ENCODE measurements at places on chromosomes 3 and 15.

DNA sequence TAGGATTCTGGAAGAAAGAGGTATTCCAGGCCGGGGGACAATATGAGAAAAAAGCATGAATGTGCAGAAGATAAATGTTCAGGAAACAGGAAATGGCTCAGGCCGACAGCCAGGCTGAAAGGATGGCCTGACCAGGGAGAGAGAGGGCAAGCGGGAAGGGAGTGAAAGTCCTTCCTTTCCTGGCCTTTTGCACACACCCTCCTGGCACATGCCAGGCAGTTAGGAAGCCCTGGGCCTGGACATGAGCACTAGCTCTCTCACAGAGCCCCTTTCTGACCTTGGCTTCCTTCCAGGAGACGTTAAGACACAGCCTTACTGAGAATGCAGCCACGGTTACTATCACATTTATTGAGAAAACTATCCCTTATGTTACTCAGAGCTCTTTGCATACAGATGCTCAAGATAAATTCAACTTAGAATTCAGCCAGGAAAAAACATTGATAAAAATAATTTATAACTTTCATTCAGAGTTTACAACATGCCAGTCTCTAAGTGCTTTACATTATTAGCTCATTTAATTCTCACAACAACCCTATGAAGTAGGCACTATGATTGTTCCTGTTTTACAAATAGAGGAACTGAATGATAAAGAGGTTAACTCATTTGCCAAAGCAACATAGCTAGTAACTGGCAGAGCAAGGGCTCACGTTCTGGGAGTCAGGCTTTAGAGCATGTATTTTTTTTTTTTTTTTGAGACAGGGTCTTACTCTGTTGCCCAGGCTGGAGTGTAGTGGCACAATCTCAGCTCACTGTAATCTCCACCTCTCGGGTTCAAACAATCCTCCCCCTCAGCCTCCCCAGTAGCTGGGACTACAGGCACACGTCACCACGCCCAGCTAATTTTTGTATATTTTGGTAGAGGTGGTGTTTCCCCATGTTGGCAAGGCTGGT is 39.4 kb upstream of the SMAD3 start:
- DNase-seq = peak; percentile 47

GRCh38 chr15:41494922-41495735 is 1.5 kb downstream of the ITPKA start:
- DNase-seq = no peak

- DNase-seq = no peak
These were observed 1.1 kb downstream of the RCCD1 start for GRCh38 chr15:90955624-90956273.

GRCh38 chr3:36494461-36495109 is 114.3 kb downstream of the STAC start:
- DNase-seq = peak; percentile 94

DNA sequence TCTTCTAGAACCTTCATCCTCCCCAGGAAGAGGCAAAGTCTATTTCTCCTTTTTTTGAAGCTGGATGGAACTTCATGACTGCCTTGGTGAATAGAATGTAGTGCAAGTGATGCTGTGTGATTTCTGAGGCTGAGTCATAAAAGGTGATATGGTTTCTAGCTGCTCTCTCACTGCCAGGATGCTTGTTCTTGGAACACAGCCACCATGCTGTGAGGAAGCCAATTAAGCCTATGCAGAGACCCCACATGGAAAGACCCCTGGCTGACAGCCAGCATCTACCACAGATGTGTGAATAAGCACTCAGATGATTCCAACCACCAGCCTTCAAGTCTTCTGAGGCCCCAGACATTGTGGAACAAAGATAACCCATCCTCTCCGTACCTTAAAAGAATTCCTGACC is 57.0 kb downstream of the ISL2 start:
- no peak for DNase-seq

DNA sequence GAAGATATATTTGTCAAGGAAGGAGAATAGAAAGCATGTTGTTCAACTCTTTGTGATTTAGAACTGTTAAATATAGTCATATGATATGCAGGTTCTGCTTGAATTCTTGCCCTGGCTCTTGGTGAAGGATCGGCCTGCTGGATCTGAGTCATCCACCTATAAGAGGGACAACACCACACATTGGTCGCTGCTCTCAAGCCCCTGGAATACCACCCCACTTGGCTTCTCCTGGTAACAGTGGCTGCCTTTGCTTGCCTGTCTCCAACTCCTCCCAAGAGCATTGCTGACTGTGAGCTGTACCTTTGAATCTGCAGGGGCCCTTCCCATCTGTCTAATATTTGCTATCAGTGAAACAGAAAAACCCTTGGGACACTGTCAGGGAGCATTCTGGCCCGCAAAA is 78.9 kb upstream of the DGKG start:
- no peak for DNase-seq

- no peak for DNase-seq
These were observed 40.4 kb upstream of the PRICKLE2 start for GRCh38 chr3:64265646-64266045.

DNA sequence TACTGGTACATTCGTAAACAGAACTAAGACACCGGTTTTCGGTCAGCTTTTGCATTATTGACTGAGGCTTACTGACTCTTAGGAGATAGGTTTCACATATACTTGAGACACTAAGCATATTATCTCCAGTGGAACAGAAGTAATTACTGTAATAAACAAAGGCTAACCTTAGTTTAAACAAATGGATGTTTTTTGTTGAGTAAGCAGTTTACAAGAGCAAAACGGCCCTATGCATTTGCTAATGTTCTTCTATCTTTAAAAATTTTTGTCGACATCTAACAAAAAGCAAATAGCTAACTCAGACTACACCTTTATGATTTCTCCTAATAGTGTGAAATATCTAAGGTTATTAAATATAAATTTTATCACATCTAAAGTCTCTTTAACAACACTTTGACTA is 664.5 kb downstream of the ROBO1 start:
- no peak for DNase-seq

DNA sequence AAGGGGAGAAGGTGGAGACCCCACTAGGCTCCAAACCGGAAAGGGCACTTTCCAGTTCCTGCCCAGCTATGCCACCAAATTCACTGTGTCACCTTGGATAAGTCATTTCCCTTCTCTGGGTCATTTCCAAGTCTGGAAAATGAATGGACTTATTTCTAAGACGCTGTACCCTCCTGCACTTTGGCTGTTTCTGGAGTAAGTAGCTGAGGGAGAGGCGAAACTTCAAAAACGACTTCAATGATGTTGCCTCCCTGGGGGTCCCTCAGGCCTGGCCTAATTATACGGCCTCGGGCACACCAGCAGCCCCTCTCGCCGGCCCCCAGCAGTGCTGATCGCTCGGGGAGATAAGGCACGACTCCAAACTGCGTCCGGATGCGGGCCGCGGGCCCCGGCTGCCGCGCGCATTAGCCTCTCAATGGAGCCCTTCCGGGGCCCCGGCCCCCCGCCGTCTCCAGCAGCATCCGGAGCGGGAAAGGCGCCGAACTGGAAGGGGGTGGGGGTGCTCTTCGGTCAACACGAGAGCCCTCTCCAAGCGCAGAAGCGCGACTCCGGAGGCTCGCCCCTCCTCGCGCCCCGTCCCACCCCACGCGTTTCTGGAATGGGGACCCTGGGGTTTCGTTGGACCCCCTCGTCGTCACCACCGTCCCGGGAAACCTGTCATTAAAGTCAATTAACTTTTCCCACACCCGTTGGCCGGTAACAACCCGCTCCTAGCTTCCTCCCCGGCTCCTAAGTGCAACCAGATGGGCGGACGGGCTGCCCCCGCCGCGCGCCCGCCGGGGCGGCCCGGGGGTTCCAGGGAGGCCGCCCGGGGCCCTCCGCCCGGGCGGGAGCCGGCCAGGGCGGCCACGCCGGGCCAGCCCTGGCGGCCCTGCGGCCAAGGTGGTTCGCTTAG is 4.8 kb downstream of the HES1 start:
- DNase-seq = no peak

DNA sequence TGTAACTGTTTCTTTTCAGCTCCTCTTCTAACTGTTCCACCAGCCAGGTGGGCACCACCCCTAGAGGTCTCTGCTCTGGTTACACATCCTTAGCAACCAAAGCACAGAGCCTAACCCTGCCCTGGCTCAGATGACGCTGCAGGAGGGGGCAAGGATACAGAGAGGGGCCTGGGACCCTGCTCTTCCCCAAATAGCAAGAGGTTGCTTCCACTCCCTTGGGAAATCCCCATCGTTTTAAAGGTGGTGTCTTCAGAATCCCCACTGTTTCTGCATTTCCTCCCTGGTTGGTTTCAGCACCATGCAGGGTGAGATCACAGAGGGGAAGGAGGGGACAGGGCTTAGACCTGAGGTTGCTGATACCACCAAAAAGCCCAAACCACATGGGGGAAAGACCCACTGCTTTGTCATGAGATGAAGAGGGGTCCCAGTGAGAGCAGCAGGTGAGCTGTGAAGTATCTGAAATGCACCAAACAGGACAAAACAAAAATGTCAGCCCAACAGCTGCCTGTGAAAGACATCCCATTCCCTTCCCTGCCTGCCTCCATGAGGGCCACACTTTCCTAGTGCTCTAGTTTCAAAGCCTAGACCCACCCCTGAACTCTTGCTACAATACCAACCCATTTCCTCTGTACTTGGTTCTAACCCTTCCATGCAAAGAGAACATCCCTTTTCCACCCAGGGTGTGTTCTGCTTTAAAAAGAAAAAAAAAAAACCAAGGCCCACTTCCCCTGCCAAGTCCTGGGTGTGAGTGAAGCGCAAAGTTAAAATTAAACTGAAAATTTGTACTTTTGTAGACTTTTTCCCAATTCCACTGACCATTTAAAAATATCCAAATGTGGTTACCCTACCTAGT is 29.0 kb downstream of the ANP32A start:
- DNase-seq = no peak

DNA sequence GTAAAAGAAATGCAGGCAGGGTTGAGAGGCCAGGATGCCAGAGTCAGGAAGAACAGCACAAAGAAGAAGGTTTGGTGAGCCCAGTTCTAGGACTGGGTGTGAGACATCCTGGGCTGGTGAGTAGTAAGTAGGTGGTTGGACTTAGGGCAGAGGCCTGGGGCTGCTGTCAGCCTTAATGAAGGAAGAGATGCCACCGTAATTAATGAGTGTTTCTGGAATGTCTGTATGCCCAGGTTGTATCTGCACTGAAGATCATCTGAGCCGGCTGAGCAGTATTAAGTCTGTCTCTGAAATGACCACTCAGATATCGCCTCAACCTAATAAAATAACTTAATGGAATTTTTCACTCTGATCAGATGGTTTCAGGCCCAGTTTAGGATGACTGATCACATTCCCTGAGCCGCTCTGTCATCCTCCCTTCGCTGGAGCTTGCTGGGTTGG is 532.9 kb upstream of the IL12A start:
- no peak for DNase-seq

DNA sequence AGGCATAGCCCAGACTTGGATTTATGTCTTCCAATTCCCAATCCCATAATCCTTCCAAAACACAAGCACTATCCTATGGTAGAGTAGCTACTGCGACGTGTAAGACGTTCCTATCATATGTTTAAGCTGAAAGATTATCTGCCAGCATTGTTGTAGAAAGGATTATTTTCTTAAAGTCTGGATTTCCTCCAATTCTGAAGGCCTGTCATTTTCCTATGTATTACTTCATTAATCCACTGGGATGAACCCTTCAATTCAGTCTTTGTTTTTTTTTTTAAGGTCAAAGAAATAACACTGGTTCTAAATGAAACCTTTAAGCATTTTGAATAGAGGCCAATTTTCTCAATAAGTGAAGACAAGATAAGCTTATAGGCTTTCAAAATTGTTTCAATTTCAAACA is 289.0 kb downstream of the SLC9A9 start:
- no peak for DNase-seq

GRCh38 chr15:81071705-81072104 is 62.4 kb upstream of the CFAP161 start:
- DNase-seq = no peak

DNA sequence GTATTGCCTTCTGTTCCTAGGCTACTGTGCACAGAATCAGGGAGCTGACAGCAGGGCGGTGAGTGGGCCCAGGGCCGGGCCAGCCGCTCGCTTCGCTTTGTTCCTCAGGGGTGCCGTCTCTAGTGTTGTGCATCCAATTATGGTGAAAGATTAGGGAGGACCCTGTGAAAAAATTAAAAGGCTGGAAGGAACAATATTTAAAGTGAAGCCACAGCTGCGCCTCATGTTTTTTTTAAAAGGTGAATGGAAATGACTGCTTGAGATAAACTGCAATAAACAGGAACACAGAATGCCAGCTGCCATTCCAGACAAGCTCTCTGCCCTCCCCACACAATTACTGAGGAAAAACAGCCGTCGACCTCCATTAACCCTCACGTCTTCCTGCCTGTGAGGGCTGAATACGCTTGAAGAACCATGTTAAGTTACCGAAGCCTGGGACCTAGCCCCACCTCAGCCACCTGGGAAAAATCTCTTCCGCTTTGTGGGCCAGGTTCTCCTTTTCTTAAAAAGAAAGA is 132.0 kb upstream of the IL12A start:
- no peak for DNase-seq

- no peak for DNase-seq
These were observed 391.3 kb downstream of the TIGIT start for GRCh38 chr3:114685161-114685560.

GRCh38 chr3:190514413-190515153 is 698 bp downstream of the IL1RAP start:
- DNase-seq = no peak

- DNase-seq = peak; percentile 7
These were observed 4.5 kb downstream of the IL17RB start for GRCh38 chr3:53850895-53851294.

GRCh38 chr3:186070550-186070949 is 38.3 kb downstream of the ETV5 start:
- DNase-seq = no peak

- DNase-seq = no peak
These were observed 48.7 kb downstream of the NAALADL2 start for GRCh38 chr3:174907628-174908407.

DNA sequence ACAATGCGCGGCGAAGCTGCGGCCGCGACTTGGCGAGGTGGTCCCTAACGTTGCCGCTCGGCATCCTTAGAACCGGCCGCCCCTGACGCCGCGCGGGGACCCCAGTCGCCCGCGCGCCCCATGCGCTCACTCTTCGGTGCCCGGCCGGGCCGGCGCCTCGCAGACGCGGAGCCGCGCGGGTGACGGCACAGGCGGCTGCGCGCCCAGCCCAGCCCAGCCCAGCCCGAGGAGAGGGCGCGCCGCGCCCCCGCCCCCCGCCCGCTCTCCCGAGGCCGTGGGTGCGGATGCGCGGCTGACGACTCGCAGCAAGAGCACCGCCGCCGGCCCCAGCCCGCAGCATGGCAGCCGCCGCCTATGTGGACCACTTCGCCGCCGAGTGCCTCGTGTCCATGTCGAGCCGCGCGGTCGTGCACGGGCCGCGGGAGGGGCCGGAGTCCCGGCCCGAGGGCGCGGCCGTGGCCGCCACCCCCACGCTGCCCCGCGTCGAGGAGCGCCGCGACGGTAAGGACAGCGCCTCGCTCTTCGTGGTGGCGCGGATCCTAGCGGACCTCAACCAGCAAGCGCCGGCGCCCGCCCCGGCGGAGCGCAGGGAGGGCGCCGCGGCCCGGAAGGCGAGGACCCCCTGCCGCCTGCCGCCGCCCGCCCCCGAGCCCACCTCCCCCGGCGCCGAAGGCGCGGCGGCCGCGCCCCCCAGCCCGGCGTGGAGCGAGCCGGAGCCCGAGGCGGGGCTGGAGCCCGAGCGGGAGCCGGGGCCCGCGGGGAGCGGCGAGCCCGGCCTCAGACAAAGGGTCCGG is 437 bp downstream of the KLF13 start:
- DNase-seq = no peak
